T-cell (primary cell): ENCODE measurements at places on chromosomes 3 and 15.

DNA sequence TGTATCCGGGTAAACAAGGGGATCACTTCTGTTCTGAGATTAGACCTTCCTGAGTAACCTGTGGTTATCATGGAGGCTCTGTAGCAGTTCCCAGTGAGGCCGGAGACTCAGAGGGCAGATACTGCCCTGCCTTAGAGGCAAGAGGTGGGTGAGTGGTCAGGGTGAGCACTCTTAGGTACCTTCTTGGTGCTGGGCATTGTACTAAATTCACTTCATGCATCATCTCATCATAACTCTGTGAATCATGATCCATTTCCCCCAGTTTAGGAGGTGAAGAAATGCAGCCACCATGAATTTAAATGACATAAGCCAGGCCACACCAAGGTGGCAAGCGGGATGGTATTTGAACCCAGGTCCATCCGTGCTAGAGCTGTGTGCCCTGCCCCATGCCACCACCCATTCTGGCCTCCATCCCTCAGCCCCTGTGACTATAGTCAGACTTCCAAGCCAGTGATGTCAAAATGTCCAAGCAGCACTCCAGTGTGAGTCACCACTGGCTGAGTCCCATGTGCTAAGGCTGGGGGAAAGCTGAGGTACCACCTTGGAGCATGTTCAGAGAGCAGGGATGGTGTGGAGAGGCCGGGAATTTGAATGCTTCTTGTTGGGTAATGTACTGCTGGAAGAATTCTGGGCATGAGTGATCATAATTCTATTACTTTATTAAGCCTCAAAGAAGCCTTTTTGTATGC lies 88.8 kb downstream of the EPHB1 start:
- DNase-seq, result no peak

DNA sequence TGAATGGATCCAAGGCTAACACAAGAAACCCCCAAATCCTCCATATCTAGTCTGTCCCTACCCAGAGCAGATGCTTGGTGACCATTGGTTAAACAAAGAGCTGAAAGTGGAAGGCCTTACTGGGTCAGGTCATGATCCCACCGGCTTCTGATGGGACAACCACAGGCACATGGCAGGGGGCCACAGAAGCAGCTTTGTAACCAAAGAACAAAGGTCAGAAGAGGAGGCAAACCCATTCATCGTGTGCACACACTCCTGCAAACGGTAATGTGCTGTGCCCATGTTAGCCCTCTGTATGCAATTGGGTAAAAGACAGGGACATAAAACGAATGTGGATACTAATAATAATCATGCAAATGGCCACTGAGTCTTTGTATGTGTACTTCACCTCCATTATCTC lies 133.3 kb upstream of the SLC6A11 start:
- DNase-seq, result no peak

DNA sequence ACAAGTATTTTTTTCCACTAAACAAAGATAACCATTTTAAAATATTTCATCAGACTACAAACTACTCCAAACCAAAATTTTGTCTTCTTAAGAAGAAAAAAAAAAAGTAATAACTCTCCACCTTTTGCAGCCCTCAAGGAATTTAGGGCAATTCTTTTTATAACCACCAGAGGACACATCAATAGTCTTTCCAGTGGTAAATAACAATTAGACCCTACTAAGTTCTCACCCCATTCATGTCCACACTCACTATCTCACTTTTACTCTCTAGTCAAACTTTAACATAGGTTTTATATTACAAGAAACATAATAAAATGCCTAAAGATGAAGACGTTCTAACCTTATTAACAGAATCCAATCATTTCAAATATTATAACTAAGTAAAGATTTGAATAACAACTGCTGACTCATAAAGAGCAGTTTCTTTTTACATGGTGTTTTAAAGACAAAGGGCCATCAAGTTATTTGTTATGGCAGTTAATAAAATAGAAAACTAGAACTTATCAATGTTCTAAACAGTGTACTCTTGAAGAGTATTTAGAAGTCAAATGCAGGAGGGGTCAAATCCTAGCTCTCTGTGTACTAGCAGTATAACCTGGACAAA lies 33.0 kb downstream of the CCDC39 start:
- DNase-seq, result no peak

GRCh38 chr3:30437171-30437601 lies 169.2 kb upstream of the TGFBR2 start:
- no peak for DNase-seq

GRCh38 chr3:45579251-45579650 lies 15.3 kb upstream of the LIMD1 start:
- DNase-seq, result no peak

- DNase-seq, result no peak
These were observed 6.1 kb downstream of the FXR1 start for GRCh38 chr3:180918542-180918941.

GRCh38 chr3:69097407-69098086 lies 12.8 kb downstream of the ARL6IP5 start:
- DNase-seq, result no peak

GRCh38 chr15:68204776-68205557 lies at the start of gene CALML4:
Gene CALML4 (minus strand): TSS chr15:68205332. CDS start chr15:68205247, 85 bp downstream.
- no peak for DNase-seq

DNA sequence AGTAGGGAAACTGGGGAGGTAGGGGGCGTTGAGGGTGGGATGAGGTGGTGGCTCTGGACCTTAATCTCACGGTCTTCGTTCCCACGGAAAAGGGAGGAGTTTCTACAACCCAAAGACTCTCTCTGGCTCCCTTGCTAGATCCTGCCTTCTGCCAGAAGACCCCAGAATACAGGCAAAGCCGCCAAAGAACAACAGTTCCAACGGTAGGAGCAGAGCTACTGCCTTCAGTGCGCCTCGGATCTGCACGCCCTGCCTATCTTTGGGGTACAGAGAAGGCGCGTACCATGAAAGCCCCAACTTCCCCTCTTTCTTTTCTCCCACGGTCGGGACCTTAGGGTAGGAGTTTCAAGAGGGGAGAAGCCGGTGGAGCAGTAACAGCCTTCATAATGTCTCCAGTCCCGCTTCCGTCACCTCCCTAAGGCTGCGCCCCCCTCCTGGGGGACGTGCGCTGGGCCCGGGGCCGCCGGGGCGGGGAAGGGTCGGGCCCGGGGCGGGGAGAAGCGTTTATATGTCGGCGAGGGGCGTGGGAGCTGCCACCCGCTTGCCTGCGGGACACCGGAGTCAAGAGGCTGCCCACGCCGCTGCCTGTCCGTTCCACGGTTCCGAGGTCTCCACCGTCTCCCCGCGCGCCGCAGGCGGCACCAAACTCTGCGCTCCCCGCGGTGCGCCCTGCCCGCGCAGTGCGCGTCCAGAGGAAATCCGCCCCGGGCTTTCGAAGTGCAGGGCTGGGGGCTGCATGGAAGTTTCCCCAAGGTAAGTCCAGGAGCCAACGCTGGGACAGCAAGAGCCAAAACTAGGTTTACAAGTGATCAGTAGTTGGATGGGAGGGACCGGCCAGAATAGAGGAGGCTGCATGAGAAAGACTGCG lies at the start of gene COL6A6:
Gene COL6A6 (plus strand): TSS at position 533 of the 868 bp plus-strand sequence. CDS start 43,188 bp downstream, outside the sequence.
- no peak for DNase-seq

- peak; percentile 59 for DNase-seq
These were observed 79.8 kb downstream of the RHCG start for GRCh38 chr15:89416339-89417183.

- DNase-seq, result no peak
These were observed 309.5 kb downstream of the GAP43 start for GRCh38 chr3:115932807-115933206.

- DNase-seq, result no peak
These were observed 281.3 kb upstream of the LMCD1 start for GRCh38 chr3:8220291-8220690.

DNA sequence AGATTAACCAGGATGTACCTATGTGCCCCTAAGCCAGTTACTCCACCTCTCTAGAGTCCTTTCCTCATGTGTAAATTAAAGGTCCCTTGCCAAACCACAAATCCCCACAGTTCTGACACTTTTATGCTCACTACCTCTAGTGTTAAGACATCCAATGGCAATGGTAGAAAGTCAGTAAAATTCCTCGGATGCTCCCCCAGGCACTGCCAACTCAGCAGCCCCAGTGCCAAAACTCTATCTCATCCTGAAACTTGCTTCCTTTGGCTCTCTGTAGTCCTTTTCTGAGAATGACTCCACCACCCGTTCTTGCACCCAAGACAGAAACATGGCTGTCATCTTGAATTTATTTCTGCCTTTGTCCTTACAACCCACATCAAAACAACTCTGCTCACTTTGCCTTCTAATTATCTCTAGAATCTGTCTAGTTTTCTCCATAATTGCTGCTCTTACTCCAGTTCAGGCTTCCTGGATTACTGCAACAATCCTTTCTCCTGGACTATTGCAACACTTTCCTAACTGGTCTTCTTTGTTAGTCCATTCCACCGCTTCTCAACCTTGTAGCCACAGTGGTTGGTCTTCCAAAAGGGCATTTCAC lies 41.6 kb downstream of the MB21D2 start:
- no peak for DNase-seq

- DNase-seq, result no peak
These were observed 22.7 kb upstream of the EPHB3 start for GRCh38 chr3:184538666-184539431.

DNA sequence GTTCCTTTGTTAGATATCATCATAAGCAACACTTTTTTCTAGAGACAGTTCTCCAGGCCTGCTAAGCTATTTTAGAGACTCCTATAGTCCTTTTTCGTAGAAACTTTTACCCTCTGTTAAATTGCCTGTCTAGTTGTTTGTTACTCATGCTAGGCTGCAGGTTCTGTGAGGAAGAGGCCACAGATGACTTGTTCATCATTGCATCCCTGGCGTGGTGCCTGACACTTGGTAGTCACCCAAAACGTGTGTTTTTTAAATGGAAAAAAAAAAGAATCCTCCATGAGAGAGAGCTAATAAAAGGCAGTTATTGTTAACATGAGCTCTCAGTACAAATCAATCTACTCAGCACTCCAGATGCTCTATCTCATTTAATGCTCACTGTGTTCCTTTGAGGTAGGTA lies 35.1 kb downstream of the CCDC54 start:
- no peak for DNase-seq

DNA sequence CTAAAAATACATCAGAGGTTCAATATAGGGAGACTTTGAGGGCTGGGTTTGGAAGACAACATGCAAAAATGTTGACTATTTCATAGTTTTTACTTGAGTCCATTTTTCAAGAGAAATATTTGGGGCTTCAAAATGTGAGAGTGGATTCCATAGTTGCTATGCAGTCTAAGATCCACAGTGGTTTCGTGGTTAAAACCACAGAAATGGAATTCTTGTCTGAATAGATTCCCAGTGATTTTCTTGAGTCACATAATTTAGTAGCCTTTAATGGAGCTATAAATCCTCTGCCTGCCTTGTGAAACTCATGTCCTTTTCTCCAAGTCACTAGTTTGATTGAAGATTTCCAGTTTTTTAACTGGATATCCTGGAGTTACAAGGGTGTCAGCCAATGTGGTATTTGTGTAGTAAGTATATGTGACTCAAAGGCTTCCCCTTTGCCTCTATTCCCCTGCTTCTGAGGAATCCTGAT lies 94.7 kb upstream of the RBMS3 start:
- no peak for DNase-seq

GRCh38 chr15:65551183-65551582 lies 20.9 kb downstream of the HACD3 start:
- DNase-seq, result no peak

DNA sequence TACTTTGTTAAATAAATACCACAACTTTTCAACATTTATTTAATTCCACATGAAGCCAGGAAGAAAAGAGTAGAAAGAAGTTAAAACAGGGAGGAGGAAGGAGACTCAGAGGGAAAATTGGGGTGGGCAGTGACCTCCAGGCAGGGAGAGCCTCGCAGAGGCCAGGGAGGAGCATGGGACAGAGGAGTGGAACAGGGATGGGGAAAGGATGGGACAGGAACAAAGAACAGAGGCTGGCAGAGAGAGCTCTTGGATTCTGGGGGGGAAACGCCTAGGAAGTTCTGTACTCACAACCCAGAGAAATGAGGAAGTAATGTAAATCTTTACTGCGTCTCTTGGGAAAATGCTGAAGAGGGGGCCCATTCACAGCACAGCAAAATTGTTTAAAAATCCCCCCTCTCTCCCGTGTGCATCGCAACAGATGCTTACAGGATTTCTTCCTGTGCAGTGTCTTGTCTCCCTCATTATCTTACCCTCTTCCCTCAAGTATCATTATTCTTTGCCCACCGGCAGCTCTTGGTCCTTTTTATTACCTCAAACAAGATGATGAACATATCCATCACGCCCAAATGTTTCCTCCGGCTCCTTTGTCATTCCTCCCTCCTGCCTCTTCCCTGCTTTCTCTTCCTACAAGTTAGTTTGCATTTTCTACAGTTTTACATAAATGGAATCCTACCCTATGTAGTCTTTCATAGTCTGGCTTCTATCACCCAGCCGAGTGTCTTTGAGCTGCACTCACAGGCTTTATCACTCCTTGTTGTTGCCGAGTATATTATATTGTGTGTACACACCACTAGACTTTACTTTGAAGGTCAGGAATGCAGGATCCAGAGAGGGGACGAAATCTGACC lies 65.5 kb downstream of the ARHGAP31 start:
- DNase-seq, result no peak

DNA sequence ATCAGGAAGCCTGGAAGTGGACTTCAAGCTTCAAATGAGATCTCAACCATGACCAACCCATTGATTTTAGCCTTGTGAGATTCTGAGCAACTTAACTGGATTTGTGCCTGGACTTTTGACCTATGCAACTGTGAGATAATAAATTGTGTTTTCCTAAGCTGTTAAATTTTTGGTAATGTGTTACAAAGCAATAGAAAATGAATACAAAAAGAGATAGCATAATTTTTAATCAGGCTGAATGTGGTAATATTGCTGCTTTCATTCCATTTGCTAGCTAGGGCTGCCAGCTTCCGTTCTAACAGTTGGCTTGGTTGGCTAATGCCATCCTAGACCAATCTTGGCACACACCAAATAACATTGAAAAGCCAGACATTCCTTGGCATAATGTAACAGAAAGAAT lies 12.2 kb downstream of the PROS1 start:
- DNase-seq, result no peak

GRCh38 chr3:24683633-24684384 lies 189.2 kb upstream of the THRB start:
- DNase-seq, result no peak

GRCh38 chr15:63528138-63528659 lies 23.8 kb downstream of the USP3 start:
- no peak for DNase-seq

DNA sequence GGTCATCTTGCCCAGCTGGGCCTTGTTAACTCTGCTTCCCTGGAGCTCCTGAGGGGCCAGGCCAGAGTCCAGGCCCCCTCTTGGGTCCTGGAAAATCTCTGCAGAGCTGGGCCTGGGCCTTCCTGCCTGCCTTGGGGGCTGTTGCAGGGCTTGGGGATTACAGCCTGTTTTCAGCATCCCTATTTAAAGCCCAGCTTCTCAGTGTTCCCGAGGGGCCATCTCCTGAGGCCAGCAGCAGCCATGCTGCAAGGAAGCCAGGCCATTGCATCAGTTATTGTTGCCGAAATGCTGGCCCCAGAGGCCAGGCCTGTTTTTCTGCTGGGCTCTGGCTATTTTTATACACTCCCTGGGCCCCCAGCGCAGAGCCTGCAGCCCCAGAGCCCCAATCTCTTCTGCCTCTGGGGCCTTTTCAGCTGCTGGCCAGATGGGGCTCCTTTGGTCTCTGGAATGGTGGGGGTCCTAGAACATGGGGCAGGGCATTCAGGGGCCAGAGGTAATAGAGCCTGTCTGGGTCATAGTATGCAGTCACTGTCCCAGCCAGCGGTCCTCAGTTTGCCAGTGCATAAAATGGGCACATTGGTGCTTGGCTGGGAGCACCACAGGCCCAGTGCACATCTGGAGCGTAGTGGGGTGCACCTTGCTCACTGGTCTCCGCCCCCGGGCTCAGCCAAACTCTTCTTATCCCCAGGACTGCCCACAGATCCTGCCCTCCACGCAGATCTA lies 28.5 kb downstream of the PLXNA1 start:
- no peak for DNase-seq
